ENCODE measurements at places on chromosomes 5 and 9.

- DNase-seq, result no peak
Measured at GRCh38 chr5:151318850-151319732, 15.5 kb upstream of the SLC36A3 start.

GRCh38 chr5:135569755-135570452 is 8.9 kb downstream of the CXCL14 start:
- no peak for DNase-seq

DNA sequence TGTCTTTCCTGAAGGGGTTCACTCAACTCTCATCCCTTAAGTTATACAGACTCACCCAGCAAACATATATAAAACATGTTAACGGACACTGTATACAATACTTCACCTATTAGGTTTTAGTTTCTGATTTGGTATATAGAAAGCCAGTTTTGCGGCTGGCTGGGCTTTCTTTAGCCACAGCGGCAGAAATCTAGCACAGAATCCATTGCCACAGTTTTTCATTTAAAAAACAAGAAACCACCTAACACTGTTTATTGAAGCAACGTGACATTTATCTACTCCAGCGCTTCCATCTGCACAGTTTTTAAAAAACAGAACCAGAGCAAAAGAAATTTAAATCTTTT is 67.3 kb downstream of the SNX30 start:
- no peak for DNase-seq

GRCh38 chr5:57600321-57600720 is 117.7 kb upstream of the ACTBL2 start:
- DNase-seq, result no peak

DNA sequence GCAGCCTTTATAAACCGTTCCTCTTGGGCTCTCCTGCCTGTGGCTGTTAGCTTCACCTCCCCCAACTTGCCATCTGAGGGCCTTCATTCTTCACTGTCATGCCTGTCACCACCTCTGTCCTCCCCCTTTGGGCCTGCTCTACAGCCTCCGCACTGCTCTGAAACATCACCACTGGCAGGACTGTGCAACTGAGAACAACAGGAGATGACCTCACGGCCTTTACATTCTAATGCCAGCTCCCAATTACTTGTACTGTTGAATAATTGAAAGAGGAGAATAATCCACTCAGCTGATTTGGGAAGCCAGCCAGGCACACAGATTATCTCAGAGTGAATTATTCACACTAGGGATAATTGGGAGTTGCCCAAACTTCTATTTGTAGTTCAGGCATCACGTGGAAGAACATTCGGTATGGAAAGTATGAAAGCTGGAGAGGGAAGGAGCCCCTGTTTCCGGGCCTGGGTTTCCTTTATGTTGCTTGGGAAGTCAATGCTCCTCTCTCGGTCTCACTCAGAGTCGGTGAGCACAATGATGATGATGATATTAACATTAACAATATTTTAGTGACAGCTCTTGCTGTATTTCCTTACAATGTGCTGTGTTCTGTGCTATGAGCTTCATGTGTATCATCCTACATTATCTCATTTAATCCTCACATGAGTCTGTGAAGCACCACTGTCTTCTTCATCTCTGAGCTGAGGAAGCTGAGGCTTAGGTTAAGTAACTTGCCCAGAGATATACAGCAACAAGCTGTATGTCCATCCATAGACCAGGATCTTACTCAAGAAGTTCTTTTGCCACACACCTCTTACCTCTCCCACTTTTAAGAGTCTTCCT is 99.3 kb upstream of the LRRTM2 start:
- DNase-seq, result no peak

All from NCI-H1417 treated with DMSO at 0.1 percent for 48 hours (cell line).